NCI-H1417 treated with DMSO at 0.1 percent for 48 hours (cell line): ENCODE measurements at places on chromosomes 2 and 18.

GRCh38 chr18:44732599-44732998 is 51.9 kb downstream of the SETBP1 start:
- DNase-seq, result no peak

DNA sequence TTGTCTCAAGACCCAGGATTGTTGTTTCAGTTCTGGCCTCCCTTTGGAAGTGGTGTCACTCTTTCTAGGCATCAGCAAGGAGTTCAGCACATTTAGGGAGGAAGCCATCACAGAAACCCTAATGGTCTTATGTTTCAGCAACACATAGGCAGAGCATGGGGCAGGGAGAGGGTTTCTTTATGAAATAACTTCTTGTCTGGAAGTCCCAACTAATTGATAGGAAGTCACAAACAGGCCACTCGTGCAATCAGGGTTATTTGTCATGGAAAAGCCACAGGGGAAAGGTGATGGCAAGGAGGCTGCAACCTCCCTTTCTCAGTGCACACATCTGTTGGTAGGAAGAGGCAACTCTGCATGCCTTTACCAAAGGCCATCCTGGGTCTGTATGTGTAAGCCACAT is 103.0 kb downstream of the BCL11A start:
- no peak for DNase-seq

GRCh38 chr2:10658914-10659257 is 30.9 kb downstream of the NOL10 start:
- no peak for DNase-seq

GRCh38 chr2:65057391-65058052 is 1.3 kb downstream of the CEP68 start:
- no peak for DNase-seq

DNA sequence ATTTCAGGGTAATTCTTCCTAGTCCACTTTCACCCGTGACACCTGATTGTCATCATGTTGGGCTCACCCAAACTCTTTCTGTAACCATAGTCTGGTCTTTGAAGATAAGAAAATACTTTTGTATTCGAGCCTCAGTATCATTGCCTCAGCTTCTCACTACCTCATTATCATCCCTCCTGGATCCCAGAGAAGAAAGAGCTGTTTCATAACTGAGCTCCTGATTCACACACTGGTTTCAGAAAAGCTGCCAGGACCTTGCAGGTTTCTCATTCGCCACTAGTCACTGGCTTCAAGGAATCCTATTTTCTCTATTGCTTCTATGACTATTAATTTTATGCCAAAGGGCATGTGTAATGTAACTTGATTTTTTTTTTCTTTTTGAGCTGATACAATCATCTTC is 2.9 kb upstream of the CRIM1 start:
- DNase-seq, result no peak

DNA sequence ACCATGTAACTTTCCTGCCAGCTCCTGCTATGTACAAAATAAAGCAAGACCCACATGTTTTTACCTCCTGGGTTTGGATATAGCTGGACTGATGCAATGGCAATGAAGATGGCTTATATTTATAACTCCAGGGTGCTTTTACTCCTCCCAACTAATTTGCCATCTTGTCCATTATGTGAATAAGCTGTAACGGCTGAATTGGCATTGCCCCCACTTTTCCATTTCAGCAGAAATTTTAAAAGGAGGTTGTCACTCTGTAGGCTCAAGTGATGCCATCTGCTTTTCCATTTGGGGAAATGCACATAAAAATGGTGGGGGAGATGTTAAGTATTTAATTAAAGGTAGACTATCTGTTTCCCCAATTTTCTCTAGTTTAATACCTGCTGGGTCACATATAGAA is 345.5 kb downstream of the ERBB4 start:
- no peak for DNase-seq

DNA sequence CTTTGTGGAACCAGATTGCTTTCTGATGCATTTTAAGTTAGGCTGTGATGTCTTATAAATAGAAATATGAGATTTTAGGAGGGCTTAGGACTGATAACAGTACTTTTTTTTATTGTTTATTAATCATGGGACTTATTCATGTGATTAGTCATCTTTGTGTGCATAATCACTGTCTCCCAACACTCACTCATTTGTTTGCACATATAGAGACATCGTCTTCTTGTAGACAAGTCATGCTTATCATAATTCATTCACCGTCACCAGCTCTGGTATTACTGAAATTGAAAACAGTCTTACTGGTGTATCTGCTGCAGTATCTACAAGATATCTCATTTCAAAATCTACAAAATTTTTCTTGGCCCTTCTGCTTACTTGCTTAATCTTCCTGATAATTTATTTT is 45.8 kb downstream of the WDR7 start:
- DNase-seq, result no peak

DNA sequence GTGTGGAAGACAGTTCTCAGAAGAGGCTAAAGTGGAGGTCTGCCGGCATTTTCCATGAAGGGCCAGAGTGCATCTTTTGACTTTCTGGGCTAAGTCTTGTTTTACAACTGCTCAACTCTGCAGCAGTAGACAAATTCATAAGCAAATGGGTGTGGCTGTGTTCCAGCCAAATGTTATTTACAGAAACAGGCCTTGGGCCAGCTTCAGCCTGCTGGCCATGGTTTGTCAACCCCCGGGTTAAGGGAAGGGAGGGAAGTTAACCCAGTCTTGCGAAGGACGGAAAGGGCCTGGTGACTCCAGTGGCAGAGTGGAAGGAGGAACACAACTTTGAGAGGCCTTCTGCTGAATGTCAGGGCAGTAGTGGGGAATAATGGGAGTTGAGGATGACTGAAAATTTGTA is 34.3 kb upstream of the NCKAP5 start:
- no peak for DNase-seq

DNA sequence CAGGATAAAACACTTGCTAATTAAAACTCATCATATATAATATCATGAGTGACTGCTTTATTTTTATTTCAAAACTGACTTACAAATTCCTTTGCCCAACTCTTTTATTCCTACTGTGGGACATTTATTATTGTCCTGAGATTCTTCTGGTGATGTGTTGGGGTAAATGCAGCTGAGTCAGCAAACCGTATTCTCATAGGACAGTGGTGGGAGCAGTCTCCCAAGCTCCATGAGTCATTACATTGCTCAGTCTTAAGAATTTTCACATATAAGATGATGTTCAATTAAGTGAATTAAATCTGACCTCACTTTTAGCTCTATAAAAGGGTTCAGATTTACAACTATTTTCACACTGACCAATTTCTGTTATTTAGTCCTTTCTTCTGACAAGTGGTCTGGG is 1530.7 kb downstream of the LRP1B start:
- no peak for DNase-seq

DNA sequence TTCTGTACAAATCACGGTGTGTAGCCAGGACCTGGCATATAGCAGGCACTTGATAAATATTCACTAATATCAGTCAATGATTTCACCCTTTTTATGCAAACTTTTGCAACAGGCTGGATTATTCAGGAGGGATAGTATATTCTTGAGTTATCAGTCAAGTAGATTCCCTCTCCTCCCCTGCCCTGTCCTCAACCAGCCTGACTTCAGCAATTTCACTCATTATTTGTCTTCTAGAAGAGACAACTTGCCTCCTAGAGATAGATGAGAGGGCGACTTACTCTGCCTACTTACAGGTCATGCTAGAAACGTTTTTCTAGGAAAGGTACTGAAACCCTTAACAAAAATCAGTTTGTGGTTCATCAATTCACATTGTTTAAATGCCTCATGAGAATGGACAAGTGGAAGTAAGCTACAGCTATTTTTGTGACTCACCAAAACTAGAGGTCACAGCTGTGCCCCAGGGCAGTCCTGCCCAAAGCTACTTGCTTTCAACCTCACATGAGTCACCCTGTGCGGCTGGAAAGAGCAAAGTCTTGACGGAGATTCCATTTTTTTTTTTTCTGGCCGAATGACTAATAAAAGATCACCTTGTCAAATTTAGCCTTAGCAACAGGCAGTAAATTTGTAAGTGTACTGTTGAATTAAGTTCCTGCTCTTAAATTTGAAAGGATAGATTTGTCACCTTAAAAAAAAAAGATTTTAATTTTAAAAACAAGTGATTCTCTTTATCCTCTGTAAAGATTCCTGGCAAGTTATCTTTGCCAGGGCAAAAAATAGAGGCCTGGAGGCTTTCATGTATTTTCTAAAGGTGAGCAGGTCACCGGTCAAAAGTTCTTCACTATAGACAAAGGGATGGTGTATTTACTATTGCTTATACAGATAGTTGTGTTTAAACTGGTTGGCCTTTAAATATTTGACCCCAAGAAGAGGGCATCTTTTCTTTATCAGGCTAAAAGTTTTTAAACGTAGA is 109.0 kb upstream of the SLC35G4 start:
- no peak for DNase-seq

DNA sequence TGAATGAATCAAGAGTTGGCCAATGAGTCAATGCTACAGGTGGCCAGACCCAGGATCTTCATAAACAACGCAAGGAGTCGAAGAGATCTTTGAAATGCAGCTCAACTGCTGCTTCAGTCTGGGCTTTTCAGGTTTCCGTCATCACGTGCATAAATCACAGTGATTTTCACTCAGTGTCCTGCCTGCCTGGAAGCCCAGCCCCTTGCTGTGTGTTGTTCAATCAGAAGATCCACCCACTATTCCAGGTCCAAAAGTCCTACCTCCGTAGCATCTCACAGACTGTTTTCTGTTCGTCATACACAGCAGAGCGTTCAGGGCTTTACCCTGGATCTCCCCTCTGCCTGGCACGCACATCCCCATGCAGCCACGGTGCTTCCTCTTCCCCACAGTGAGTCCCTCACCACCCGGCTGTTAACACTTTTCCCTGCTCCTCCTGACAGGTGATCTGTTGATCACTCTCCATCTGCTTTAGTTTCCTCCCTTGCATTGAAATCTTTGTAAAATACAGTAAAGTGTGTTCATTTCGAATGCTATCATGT is 216.3 kb downstream of the MYT1L start:
- DNase-seq, result no peak

GRCh38 chr2:199743415-199744120 is 107.4 kb downstream of the FTCDNL1 start:
- DNase-seq, result no peak

- no peak for DNase-seq
Observed at GRCh38 chr2:166125557-166125956, 2.3 kb downstream of the SCN1A start.

GRCh38 chr18:2222270-2223185 is 348.8 kb downstream of the METTL4 start:
- DNase-seq, result no peak

DNA sequence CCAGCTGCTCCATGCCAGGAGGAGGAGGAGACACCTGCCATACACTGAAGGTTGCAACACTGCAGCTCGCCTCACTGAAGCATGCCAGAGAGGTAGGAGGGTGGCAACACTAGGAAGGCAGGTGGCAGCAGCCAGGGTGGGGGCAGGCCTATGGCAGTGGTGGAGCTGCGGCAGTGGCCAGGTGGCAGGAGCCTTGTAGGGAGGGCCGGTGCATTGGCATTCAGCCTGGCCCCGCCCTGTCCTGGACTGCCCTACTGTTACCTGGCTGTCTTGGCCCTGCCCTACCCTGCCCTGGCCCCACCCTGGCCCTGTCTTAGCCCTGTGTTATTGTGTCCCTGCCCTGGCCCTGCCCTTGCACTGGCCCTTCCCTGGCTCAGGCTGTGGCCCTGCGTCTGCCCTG is 7.4 kb upstream of the ANKRD62 start:
- DNase-seq, result no peak

GRCh38 chr2:155442755-155443372 is 744.4 kb downstream of the KCNJ3 start:
- no peak for DNase-seq

DNA sequence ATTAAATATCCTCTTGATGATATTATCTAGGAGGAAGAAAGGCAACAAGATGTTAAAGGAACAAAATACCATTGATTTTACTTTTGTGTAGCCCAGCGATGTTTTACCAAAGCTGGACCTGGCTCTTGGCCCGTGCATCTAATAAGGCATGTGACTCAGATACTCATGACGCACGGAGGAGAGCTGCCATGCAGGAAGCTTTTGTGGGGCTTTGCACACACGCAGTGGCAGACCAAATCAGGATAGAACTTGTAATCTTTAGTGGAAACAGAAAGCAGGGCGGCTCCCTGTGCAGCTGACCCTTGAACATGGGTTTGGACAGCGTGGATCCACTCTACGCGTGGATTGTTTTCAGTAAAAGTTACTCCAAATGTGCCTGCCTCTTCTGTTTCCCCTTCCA is 190.0 kb downstream of the NAPG start:
- no peak for DNase-seq

GRCh38 chr2:65261676-65262075 is 34.0 kb downstream of the ACTR2 start:
- DNase-seq, result no peak

- DNase-seq, result no peak
Observed at GRCh38 chr18:68640861-68641260, 74.0 kb downstream of the TMX3 start.

DNA sequence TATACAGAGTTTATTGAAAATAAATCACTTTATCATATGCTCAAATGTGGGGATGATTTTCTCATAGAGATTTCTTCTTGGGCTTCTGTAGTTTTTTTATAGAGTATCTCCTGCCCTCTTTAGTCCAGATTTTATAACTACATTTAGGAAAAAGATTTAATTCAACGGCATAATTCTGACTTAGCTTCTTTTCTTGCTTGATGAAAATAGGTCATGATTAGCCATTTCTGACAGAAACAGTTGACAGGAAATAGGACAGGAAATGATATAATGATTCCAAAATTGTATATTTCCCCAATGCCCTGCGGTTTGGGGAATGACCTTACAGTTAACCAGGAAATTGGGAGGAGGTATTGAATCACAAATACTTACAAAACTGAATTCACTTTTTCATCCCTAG is 1531.9 kb upstream of the ACVR2A start:
- no peak for DNase-seq

DNA sequence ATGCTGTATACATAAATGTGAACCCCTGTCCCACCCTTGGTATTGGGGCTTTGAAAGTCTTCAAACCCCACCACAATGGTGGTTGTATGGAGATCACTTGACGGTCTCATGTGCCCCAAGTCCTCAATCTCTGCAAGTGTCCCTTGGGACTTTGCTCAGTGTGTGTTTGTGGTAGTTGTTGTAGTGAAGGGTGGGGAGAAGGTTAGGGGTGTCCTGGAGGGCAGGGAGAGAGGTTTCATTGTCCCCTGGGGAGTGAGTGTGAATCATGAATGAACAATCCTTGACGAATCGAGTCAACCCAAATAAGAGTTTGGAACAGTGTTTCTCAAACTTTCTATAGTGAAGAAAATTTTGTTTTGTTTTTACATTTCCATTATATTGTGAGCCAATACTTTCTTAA is 28.1 kb downstream of the COL4A3 start:
- DNase-seq, result no peak

GRCh38 chr18:22314001-22314400 is 103.7 kb downstream of the CTAGE1 start:
- DNase-seq, result no peak

- DNase-seq, result no peak
Observed at GRCh38 chr2:219252900-219253752, at the start of gene TUBA4B. Gene TUBA4B, plus strand, starts transcription at chr2:219253243. Its CDS starts 165 bp downstream, at chr2:219253408.

- DNase-seq, result no peak
Observed at GRCh38 chr2:230205034-230205433, 14.8 kb downstream of the SP110 start.

- DNase-seq, result no peak
Observed at GRCh38 chr18:42296723-42297122, 341.7 kb downstream of the PIK3C3 start.

- no peak for DNase-seq
Observed at GRCh38 chr2:17506736-17507616, 11.3 kb downstream of the RAD51AP2 start.

DNA sequence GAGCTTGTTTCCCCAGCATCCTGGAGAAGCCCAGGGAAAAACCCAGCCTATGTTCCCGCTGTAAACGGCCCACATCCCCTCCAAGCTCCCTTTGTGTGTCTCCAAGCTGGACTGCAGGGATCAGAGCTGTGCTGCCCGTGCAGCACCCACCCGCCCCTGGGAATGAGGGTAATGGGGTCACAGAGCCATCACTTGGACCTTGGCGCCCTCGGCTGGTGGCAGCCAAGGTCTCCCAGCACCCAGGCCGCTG is 670 bp upstream of the INPP5D start:
- DNase-seq, result no peak
